ENCODE measurements at places on chromosomes 6 and 20. TPM values are rescaled to one million over a fixed set of nuclear protein-coding genes. Genes with fewer than 3 reads are reported as not detected.

- DNase-seq, result no peak
These were observed 41.9 kb downstream of the FGD2 start for GRCh38 chr6:37047346-37047688.

DNA sequence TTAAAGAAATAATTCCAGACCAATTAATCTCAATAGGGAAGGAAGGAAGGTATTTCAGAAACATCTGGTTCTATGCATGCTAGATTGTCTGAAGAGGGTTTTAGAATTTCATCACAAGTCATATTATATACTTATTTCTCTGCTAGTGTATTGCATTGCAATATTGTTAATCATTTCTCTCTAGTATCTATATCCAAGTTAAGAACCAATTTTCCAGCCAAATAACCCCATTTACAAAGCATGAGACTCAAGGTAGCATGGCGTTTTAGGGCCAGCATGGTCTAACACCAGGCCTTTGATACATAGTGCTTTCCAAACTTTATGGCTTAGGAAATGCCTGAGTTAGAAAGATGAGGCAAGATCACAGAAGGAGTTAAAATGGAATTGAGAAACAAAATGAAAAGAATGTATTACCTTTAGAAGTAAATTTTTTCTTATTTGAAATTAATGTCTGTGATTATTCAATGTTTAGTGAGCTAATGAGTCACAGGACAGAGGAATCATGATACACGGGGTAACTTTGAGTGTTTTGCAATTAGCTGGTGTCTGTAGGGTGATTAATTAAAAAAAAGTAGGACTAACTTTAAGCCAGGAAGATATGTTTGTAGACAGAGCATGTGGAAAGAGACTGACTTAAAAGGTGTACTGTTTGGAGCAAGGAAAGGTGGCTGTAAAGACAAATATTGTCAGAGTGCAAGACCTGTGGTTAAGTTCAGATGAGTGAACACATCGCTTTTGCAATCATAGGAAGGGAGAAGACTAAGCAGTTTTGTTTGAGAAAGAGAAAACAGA lies 1006.2 kb upstream of the CITED2 start:
- DNase-seq, result no peak

DNA sequence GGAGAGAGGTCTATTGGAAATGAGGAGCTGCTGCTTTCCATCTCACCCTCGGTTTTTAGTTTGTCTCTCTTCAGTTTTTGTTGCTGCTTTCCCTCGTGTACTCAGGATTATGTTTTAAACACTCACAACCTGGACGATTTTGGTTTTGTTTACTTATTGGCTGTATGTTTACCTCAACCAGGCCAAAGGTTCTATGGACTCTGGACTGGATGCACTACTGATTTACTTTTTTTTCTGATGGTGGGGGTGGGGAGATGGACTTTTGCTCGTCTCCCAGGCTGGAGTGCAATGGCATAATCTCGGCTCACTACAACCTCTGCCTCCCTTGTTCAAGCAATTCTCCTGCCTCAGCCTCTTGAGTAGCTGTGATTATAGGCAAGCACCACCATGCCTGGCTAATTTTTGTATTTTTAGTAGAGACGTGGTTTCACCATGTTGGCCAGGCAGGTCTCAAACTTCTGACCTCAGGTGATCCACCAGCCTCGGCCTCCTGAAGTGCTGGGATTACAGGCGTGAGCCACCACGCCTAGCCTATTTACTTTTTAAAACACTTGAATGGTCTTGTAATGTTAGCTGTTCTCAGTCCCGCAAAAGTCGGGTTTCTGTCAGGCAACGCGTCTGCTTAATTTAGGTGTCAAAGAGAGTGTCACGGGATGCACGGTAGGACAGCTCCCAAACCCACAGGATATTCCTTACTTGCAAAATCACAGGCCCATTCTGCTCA lies 148.2 kb upstream of the RIPOR2 start:
- no peak for DNase-seq

DNA sequence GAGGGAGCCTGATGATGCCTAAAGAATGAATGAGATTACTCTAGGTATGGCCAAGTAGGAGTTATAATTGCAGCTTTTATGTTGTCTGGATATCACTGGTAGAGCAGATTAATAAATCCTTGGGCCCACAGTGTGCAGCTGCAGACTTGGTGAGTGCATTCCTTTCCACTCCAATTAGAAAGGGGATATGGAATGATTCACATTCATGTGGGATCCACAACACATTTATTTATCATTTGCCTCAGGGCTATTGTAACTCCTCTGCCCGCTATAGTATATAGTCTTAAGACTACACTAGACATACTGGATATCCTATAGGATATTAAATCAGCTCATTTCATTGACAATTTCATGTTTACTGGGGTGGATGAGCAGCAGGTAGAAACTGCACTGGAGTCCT lies 11.6 kb upstream of the HLA-G start:
- no peak for DNase-seq

GRCh38 chr6:54112151-54112650 lies 958 bp downstream of the MLIP start:
- DNase-seq, result no peak

- no peak for DNase-seq
These were observed 35.5 kb downstream of the SNX5 start for GRCh38 chr20:17933121-17933520.

DNA sequence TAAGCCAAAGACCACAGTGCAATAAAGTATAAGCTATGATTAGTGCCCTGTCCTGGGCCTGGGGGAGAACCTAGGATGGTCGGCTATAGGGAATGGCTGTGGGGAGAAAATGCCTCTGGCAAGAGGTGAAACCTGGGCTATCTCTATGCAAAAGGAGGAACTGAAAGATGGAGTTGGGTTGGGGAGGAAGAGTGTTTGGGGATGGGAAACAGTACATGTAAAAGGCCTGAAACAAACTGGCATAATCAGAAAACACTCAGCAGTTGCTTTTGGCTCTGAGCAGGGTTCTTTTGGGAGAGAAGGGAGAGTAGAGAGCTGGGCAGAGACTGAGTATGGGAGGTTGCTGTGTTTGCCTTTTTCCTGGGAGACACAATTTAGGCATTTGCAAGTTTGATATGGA lies 31.9 kb upstream of the FUCA2 start:
- no peak for DNase-seq

GRCh38 chr6:24019830-24020229 lies 106.2 kb upstream of the NRSN1 start:
- no peak for DNase-seq

OVOL2 gene
- total RNA-seq, result 0.25 TPM

DNA sequence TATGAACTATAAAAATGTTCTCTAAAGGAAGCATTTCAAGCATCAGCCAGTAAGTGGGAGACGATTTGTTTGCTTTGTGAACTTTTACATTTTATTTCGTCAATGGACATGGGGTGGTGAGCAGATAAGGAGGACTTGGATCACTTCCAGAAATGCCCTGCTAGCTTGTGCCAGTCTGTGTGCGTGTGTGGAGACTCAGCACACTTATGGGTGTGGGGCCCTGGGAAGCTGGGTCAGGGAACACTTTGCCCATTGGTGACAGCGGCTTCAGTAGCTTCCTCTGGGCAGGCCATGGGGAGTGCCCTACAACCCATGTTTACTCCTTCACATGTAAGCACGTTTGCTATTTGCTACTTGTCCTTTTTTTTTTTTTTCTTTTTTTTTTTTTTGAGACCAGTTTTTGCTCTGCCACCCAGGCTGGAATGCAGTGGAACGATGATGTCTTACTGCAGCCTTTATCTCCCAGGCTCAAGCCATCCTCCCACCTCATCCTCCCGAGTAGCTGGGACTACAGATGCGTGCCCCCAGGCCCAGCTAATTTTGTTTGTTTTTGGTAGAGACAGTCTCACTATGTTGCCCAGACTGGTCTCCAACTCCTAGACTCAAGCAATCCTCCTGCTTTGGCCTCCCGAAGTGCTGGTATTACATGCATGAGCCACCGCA lies 24.2 kb downstream of the PRDM1 start:
- DNase-seq, result no peak

RNF146 gene
- 30.5 TPM for total RNA-seq

SIGLEC1 gene
- total RNA-seq, result not detected

DNA sequence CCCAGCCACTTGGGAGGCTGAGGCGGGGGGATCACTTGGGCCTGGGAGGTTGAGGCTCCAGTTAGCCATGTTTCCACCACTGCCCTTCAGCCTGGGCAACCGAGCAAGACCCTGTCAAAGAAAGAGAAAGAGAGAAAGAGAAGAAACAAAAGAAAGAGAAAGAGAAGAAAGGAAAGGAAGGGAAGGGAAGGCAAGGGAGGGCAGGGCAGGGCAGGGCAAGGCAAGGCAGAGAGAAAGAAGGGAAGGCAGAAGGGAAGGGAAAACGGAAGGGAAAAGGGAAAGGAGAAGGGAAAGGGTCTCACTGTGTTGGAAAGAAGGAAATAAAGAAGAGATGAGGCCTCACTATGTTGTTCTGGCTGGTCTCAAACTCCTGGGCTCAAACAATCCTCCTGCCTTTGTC lies 47.8 kb upstream of the PBOV1 start:
- DNase-seq, result no peak

- no peak for DNase-seq
These were observed 117.5 kb upstream of the SAMD5 start for GRCh38 chr6:147390909-147391536.

ACSS1 gene
- 38.3 TPM for total RNA-seq

- DNase-seq, result no peak
These were observed 21.9 kb upstream of the IPCEF1 start for GRCh38 chr6:154378518-154378917.

DNA sequence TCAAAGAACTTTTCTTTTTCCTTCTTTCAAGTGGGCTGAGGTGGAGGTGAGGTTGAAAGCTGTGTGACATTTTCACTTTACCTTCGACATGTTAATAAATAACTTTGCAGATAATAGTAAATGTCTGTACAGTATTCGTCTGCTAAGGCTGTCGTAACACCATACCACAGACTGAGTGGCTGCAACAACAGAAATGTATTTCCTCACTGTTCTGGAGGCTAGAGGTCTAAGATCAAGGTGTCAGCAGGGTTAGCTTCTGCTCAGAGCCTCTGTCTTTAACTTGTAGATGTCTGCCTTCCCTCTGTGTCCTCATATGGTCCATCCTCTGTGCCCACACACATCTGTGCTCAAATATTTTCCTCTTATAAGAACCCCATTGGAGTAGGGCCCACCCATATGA lies 14.9 kb downstream of the PHACTR2 start:
- no peak for DNase-seq

- no peak for DNase-seq
These were observed 362.7 kb downstream of the THBS2 start for GRCh38 chr6:168890981-168891365.

- no peak for DNase-seq
These were observed 2.3 kb downstream of the SPEF1 start for GRCh38 chr20:3778976-3779375.

DNA sequence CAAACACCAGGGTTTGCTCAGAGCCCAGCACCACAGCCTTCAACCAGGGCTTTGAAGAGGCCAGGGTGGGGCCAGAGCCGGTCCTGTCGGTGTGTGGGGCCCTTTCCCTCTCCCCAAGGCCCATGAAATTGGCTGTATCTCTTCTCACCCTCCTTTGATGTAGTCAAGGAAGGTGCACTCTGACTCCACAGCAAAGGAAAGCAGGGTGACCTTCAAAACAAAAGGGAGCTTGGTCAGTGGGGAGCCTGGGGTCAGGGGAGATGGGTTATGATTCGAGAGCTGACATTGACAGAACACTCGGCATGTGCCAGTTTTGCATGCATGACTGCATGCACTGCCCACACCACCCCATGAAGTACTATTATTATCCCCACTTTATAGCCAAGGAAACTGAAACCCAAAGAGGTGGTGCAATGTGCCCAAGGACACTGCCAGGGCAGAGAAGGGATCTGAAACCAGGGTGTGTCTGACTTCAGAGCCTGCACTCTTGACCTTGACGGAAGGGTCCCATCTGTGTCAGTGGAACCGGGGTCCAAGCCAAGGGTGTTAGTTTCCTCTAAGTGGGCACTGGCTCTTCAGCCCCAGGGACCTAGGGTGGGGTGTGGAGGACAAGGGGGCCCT lies 55.4 kb downstream of the RAB44 start:
- no peak for DNase-seq

DNA sequence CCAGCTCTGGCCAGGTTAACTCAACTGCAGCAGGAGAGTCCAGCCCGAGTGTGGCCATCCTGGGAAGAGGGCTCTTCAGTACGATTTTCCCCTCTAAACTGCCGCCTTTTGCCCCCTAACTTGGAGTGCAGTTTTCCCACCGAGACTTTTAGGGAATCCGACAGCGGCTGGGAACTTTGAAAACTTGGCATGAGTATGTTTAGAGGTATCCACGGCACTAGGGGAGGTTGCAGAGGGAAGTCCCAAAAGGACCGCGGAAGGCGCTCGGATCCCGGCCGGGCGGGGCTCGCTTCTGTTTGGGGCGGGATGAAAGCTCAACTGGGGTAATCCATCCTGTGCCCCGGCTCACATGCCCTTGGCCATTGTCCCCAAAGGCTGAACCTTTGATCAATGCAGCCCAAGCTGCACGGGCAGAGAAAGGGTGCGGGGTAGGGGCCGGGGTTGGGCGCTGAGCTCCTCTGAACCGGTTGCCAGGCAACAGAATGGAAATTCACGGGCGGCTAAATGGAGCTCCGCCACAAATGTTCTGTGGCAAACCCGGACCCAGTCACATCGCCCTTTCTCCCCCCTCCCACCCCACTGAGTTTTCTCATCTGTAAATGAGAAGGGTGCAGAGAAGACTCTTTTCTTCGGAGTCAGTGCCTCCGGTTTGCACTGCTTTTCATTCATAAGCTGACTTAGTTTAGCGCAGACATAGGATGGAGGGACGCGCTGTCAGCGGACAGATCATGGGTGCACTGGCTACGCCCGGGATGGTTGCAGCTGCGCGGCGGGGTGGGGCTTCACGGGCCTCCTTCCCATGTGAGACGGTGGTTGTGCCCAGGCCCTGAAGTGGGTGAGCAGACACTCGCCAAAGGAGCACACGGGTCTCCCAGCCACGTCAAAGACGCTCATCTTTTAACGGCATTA lies 2.3 kb downstream of the BMP6 start:
- no peak for DNase-seq

PRR18 gene
- total RNA-seq, result not detected

GRCh38 chr6:161254464-161255253 lies 19.2 kb downstream of the AGPAT4 start:
- DNase-seq, result no peak

SYCP2 gene
- total RNA-seq, result 5.4 TPM

AURKA gene
- total RNA-seq, result 95.4 TPM

- no peak for DNase-seq
These were observed 201.0 kb downstream of the EYA2 start for GRCh38 chr20:47095690-47096089.

DNA sequence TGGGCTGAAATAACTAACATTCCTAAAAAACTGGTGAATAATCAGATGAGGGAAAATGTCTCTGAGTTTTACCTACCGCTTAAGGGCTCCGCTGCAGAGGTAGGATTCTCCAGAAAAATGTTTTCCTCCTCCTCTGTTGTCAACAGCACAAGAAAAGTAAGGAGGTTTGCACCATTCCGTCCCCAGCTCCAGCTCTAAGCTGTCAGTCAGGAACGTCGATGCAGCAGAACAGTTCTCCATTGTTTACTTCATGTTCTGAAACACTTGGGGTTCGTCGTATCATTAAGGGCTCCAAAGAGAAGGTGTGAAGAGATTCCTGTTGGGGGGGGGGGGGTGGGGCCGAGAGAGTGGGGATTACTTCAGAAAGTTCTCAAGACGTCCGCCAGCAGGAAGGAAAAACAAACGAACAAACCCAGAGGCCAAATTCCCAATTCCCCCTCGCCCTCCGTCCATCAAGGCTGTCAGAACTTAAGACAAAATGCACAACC lies 734 bp downstream of the MMS22L start:
- DNase-seq, result no peak

- no peak for DNase-seq
These were observed 122.2 kb downstream of the KIF16B start for GRCh38 chr20:16451001-16451400.
